ENCODE measurements at places on chromosomes 6 and 20.

GRCh38 chr6:56868687-56869086 is 86.2 kb upstream of the BEND6 start:
- peaks cover 5% of the 10 kb centered on the region for H3K4me1 ChIP-seq
- no peak for DNase-seq
- no peak overlapping the region for H3K4me3 ChIP-seq
- H3K36me3 ChIP-seq = no peaks in the 10 kb centered on the region
- H3K27me3 ChIP-seq = no peaks in the 10 kb centered on the region

DNA sequence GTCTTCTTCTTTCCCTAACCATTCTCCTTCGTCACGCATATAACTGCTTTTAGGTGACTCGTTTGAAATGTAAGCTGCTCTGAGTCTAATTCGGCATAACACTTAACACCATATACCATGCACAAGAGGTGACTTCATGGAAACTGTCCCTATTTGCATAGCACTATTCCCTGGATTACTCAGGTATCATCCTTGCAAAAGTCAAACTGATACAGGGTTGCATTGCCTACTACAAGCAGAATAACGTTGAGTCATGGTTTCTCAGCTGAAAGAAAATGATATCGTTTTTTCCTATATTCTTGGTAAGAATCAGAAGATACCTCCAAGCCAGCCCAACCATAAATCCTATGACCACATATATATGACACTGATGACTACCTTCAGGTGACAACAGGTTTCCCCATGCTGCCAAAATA is 227.5 kb downstream of the ATXN1 start:
- H3K27me3 ChIP-seq = no peaks in the 10 kb centered on the region
- H3K4me3 ChIP-seq = no peak overlapping the region
- H3K27ac ChIP-seq = no peak overlapping the region
- DNase-seq = no peak

DNA sequence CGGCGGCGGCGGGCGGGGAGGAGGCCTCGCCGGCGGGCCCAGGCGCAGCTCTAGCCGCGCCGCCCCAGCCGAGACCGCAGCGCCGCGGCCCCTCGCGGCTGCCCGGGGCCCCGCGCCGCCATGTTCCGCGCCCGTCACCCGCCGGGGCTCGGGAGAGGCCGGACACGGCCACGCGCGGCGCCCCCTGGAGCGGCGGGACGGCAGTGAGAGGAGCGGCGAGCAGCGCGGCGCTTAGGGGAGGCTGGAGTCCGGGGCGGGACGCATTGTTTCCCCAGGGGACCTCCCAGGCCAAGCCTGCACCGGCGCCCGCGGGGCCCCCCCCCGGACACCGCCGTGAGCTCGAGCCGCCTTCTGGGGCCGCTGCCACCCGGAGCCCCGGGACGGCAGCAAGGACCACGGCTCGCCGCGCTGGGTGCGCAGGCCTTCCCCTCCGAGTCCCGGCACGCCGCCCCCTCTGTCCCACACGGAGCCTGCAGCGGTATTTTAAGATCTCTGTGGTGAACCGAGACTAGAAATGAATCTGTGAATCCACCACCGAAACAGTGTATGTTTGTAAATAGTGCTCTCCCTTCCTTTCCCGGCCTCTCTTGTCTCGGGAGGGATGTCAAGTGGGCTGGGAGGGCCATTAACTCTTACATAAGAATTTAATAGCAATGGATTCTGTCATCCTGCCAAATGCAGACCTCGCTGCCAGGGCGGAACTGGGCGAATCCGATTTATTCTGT is 424 bp upstream of the KIF13A start:
- peaks cover 34% of the 10 kb centered on the region for H3K4me1 ChIP-seq
- peak; percentile 76 for DNase-seq
- peak overlapping the region; percentile 96 for H3K4me3 ChIP-seq
- no peaks in the 10 kb centered on the region for H3K27me3 ChIP-seq

DNA sequence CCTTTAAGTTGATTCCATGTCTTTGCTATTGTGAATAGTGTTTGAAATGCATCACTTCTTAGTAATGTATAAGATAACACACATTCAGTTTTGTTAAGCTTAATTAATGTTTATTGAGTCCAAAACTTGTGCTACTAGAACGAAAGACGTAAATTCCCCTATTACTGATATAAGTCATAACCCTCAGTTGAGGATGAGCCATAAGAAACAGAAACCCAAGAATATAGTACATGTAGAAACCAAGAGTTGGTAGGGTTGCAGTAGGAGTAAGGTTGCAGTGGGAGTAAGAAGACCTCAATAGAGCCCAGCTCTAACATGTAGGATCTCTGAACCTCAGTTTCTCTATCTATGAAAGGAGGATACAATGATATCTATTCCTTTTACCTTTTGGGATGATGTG is 19.3 kb downstream of the CITED2 start:
- H3K27ac ChIP-seq = no peak overlapping the region
- H3K36me3 ChIP-seq = no peaks in the 10 kb centered on the region
- H3K4me3 ChIP-seq = no peak overlapping the region

DNA sequence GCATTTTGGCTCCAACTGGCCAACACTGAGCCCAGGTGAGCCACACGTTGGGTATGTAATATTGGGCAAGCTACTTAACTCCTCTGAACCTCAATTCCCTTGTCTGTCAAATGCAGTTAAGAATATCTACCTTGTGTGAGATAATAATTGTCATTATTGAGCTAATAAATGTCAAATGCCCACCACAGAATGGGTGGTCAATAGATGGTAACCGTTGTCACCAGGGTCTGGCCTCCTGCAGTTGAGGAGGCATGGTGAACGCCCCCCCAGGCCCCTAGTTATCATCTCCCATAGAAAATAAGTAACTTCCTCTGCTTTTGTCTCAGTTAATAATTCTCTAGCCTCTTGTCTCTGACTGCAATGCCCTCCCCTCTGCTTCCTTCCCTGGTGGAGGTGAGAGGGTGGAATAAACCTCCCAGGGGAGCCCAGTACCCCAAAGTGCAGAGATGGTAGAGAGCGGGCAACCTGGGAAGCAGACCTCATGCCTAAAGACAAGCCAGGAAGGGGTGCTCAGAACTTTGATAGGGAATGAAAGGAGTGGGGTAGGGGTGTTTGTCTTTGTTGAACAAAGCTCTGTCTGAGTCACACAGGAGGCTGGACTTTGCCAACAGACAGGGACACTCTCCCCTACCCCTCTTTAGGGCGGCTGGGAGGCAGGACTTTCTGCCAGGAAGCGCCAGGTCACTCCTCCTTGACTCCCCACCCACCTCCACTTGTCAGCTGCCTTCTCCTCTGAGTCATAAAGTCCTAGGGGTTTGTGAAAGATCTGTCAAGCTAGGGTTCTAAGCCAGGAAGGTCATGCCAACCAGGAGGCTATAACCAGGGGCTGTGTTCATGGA is 1.3 kb upstream of the UNC5CL start:
- H3K27ac ChIP-seq = no peak overlapping the region
- H3K4me1 ChIP-seq = peaks cover 6% of the 10 kb centered on the region
- H3K36me3 ChIP-seq = no peaks in the 10 kb centered on the region
- no peaks in the 10 kb centered on the region for H3K27me3 ChIP-seq
- no peak for DNase-seq

GRCh38 chr20:10618611-10619245 is 55.1 kb downstream of the JAG1 start:
- peaks cover 43% of the 10 kb centered on the region for H3K4me1 ChIP-seq
- H3K27me3 ChIP-seq = no peaks in the 10 kb centered on the region
- no peak for DNase-seq
- H3K27ac ChIP-seq = peak overlapping the region; percentile 26
- peaks cover 3% of the 10 kb centered on the region for H3K36me3 ChIP-seq

DNA sequence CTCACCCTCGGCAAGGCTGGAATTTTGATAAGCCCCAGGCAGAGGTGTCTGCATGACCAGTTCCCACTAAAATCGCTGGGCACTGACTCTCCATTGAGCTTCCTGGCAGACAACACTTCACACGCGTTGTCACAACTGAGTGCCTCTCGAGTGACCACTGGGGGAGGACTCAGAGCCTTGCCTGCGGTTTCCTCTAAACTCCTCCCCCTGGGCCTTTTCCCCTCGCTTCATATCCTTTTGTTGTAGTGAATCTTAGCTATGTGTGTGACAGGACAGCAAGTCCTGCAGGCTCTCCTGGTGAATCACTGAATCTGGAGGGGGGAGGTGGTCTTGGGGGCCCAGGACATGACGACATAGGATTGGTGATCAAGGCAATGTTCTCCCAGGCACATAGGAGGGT is 670.8 kb downstream of the PRKN start:
- H3K27me3 ChIP-seq = peaks cover 2% of the 10 kb centered on the region
- H3K4me3 ChIP-seq = no peak overlapping the region
- H3K36me3 ChIP-seq = no peaks in the 10 kb centered on the region
- H3K4me1 ChIP-seq = peaks cover 8% of the 10 kb centered on the region
- DNase-seq = no peak

DNA sequence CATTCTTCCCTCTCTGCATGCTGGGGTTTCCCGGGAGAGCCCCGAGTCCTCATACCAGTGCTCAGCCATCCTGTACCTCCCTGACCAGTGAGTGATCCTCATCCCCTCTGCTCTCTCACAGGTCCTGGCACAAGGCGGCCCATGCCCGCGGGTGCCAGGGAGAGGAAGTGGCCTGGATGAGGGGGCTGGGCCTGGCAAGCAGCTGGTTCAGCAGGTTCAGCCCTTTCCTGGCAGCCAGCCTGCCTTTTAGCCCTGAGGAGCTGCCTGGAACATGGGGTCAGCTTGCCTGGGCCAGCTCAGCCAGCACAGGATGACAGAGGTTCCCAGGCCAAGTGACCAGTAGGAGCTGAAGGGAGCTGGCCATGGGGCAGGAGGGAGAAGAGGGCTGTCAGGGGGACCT is 10.9 kb downstream of the MOCS1 start:
- no peaks in the 10 kb centered on the region for H3K36me3 ChIP-seq

GRCh38 chr6:107460083-107460631 is 793 bp upstream of the PDSS2 start:
- H3K4me3 ChIP-seq = peak overlapping the region; percentile 97
- H3K27ac ChIP-seq = peak overlapping the region; percentile 97
- H3K27me3 ChIP-seq = no peaks in the 10 kb centered on the region
- no peaks in the 10 kb centered on the region for H3K36me3 ChIP-seq
- no peak for DNase-seq

GRCh38 chr20:7858734-7859250 is 81.5 kb downstream of the HAO1 start:
- H3K36me3 ChIP-seq = no peaks in the 10 kb centered on the region
- no peak overlapping the region for H3K4me3 ChIP-seq
- peaks cover 2% of the 10 kb centered on the region for H3K27me3 ChIP-seq
- DNase-seq = no peak

- no peaks in the 10 kb centered on the region for H3K36me3 ChIP-seq
- DNase-seq = no peak
- H3K4me3 ChIP-seq = no peak overlapping the region
- H3K4me1 ChIP-seq = peaks cover 18% of the 10 kb centered on the region
- H3K27me3 ChIP-seq = peaks cover 2% of the 10 kb centered on the region
- H3K27ac ChIP-seq = no peak overlapping the region
Observed at GRCh38 chr20:18835466-18836256, 22.1 kb downstream of the SCP2D1 start.

DNA sequence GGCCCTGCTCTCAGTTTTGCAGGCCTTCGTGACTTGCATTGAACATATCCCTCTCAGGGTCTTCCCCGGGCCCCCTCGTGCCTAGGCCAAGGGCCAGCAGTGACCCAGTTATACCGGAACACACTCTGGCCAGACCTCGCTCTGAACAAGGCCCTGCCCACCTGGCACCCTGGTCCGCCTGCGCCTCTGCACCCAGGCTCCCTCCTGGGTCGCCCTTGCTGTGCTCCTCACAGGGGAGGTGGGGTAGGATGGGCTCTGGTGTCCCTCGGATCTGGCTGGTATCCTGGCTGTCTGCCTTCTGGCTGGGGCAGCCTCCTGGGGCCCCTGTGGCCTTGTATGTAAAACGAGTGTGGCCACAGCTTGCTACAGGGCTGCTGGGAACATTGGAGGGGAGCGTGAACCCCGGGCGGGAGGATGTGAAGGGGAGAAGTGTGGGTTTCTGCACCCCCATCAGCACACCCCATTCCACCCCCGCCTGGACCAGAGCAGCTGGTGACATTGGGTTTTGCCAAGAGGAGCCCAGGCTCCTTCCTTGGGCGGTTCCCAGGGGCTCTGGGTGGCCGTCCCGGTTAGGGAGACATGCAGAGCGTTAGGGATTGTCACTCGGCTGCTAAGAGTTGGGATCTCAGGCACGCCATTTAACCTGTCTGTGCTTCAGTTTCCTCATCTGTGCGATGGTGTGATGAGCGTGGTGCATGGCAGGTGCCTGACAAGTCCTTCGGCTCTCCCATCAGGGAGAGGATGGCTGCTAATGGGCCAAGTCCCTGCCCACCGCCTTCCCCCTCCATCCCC is 17.5 kb downstream of the SRC start:
- H3K27ac ChIP-seq = peak overlapping the region; percentile 30
- peaks cover 27% of the 10 kb centered on the region for H3K36me3 ChIP-seq
- DNase-seq = no peak
- no peak overlapping the region for H3K4me3 ChIP-seq
- no peaks in the 10 kb centered on the region for H3K27me3 ChIP-seq

DNA sequence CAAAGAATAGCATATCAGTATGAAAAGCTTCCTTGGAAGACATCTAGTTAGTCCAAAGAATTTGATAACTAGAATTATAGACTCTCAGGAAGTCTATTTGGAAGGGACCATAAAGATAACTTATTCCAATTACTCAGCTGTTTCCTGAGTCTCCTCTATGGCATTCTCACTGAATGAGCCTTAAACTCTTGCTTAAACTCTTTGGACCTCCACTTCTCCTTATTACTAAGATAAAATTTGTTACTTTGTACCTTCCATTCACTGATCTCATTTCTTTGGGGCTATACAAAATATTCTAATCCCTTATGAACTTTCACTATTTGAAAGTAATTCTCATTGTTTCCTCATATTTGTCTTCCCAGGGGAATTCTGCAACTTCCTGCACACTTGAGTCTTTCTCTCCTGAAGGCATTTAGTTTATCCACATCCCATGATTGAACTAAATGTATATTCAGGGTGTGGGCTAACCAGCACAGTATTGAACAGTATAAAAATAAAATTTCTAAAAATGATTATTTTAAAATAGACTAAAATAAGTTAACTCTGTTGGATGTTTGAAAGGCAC is 67.1 kb upstream of the NOTCH4 start:
- no peak for DNase-seq
- no peak overlapping the region for H3K4me3 ChIP-seq
- no peak overlapping the region for H3K27ac ChIP-seq

- H3K27me3 ChIP-seq = no peaks in the 10 kb centered on the region
- H3K27ac ChIP-seq = no peak overlapping the region
- H3K4me1 ChIP-seq = peaks cover 3% of the 10 kb centered on the region
- no peak for DNase-seq
- H3K4me3 ChIP-seq = no peak overlapping the region
Observed at GRCh38 chr6:13334953-13335352, 6.6 kb upstream of the TBC1D7 start.

GRCh38 chr6:87522686-87523085 is 49.9 kb downstream of the SLC35A1 start:
- H3K4me1 ChIP-seq = no peaks in the 10 kb centered on the region
- peaks cover 39% of the 10 kb centered on the region for H3K36me3 ChIP-seq
- H3K4me3 ChIP-seq = no peak overlapping the region
- no peaks in the 10 kb centered on the region for H3K27me3 ChIP-seq

- H3K36me3 ChIP-seq = no peaks in the 10 kb centered on the region
- DNase-seq = no peak
- peaks cover 16% of the 10 kb centered on the region for H3K4me1 ChIP-seq
- H3K27me3 ChIP-seq = peaks cover 8% of the 10 kb centered on the region
- H3K4me3 ChIP-seq = no peak overlapping the region
Observed at GRCh38 chr20:45918182-45918737, 6.3 kb upstream of the PLTP start.

Data from mesothelial cell of epicardium (in vitro differentiated cells).